ENCODE measurements at places on chromosomes 13 and 19.

GRCh38 chr13:51636349-51636890 is 52.2 kb downstream of the WDFY2 start:
- DNase-seq: no peak

GRCh38 chr19:40682431-40682964 is 8.0 kb downstream of the NUMBL start:
- DNase-seq: no peak

DNA sequence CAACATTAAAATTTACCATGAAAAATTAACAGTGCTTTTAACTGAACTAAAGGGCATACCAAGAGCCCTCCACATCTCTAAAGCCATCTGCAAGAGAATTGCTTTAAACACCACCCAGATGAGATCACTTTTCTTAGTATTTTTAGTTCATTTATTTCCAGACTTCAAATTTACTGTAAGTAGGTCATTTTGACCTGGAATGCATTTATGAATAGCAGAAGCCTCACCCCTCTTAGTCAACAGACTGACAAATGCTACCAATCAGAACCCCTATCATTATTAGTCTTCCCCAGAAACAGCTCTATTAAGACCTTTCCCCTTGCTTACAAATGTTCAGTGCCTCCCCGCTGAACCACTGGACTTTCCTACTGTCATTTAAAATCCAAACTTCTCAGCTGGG is 27.3 kb downstream of the RUBCNL start:
- DNase-seq: no peak

DNA sequence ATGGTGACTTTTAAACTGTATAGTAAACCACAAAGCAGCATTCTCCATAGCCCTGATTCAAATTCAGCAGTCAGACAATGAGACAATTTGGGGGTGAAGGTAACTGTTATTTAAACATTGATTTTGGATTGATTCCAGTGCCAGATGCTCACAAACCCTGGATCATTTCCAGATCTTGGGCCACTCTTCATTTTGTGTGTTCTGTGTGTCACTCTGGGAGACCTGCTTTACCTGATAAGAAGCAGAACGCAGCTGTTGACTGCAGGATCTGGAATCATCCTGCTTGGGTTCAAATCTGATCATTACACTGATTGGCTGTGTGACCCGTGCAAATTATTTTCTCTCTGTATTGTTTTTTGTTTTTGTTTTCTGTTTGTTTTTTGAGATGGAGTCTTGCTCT is 4.0 kb upstream of the PCDH8 start:
- no peak for DNase-seq

DNA sequence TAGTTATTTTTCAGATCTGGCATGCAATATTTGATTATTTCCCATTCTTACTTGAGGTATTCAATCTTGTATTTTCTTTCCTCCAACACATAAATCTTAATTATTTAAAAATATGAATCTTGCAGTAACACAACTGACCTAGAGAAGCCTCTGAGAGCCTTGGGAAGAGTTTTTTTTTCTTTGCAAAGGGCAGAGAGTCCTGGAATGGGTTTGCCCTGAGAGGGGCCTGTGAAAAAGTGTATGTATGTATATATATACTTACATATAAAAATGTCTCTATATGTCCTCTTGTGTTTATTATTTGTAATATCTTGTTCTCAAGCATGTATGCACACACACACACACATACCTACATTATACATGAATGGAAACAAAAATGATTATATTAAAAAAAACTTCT is 801.2 kb upstream of the SLITRK1 start:
- no peak for DNase-seq

DNA sequence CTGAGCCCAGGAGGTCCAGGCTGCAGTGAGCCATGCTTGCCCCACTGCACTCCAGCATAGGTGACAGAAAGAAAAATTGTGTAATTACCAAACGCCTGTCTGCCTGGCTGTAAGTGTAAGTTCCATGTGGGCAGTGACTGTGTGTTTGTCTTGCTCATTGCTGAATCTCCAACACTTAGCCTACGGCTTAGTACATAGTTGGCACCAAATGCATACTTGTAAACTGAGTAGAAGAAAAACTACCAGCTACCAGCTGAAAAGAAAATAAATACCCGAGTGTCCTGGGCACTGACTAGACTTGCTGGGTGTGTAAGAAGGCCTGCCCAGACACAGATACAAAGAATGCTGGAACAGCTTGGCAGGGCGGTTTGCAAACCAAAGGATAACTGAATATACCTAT is 2.7 kb upstream of the CEBPG start:
- no peak for DNase-seq

GRCh38 chr19:642767-643727 is 3.4 kb downstream of the FGF22 start:
- DNase-seq: no peak

GRCh38 chr13:36515466-36515865 is 83.2 kb downstream of the CCNA1 start:
- DNase-seq: no peak

DNA sequence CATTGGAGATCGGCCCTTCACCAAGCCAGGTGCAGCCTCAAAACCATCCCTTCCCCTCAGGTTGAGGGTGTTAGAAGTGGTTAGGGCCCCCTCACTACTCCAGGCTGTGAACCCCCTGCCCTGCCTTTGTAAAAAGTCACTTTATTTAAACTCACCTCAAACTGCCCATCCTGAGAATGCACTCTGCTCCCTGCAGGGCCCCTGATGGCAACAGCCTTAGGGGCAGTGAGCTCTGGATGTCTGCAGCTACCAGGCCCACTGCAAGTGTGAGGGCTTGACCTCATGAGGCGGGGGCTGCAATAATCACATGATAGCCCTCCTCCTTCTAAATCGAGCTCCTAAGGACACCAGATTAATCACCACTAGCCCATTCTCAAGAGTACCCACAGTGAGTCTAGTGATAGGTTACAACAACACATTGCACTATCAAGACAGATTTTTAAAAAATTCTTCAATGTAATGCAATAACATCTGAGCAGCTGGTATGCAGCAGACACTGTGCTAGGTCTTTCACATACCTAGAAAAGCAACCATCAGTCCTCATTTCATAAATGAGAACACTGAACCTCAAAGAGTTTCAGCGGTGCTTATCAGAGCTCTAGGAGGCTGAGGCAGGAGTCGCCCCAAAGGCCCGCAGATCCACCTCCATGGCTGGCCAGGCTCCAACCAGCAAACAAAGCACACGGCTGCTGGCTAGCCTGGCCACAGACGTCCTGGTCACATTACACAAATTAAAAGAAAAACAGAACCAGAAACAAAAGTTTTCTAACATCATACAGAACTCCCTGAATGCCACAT is 26.0 kb downstream of the SLC7A1 start:
- DNase-seq: no peak

DNA sequence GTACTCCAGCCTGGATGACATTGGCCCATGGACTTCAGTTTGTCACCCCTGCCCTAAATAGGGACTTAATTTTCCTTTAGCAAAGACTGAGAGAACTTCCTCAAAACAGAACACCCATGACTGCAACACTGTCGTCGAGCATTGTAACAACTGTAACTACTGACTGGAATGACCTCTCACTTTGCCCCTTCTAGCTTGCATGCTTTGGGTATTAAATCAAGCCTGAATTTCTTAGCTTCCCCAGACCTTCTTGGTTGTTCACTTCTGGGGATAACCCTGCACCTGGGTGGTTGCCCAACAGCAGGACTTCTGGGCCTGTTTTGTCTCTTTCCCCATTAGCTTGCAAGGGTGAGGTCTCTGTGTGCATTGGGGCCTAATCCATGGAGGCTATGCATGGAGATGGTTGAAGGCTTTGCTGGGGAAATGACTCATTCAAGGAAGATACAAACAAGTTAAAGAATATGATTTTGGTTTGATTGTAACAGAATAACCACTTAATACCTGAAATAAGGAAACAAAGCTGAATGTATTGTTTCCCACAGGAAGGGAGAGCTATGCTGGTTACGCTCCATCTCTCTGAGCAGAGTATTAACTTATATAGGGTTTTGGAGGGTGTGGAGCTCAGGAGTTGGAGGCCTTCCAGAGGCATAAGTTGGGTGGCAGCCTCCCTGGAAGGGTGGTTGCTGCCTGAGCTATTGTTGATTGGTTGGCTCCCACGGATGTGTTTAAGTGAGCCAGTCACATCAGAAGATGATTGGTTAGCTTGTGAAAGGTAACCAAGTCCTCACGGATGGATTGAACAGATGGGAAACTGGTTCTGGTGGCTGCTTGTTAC is 34.7 kb upstream of the UBAC2 start:
- DNase-seq: no peak

- no peak for DNase-seq
Measured at GRCh38 chr19:38211151-38211591, 12.9 kb downstream of the DPF1 start.

GRCh38 chr19:34733746-34734536 is at the start of gene ZNF181:
Gene ZNF181 (plus strand): TSS chr19:34734243. CDS start chr19:34735038, 795 bp downstream.
- peak; percentile 76 for DNase-seq

- no peak for DNase-seq
Measured at GRCh38 chr19:1061987-1062386, 5.0 kb upstream of the ARHGAP45 start.

DNA sequence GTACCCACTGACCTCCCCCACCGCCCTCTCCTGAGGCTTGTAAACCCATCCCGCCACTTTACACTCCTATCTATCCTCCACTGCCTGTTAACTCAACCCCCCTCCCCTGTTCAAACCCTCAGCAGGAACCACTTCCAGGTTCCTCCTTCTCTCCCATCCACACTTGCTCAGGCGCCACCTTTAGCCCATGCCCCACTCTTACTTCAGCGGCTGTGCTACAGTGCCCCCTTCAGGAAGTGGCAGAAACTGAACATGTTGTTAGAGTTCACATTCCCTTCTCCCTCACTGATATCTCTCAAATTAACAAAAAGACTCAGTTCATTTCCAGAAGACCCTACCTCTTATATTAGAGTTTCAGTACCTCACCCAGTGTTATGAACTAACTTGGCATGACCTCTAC is 49.4 kb downstream of the ZNF91 start:
- DNase-seq: no peak

DNA sequence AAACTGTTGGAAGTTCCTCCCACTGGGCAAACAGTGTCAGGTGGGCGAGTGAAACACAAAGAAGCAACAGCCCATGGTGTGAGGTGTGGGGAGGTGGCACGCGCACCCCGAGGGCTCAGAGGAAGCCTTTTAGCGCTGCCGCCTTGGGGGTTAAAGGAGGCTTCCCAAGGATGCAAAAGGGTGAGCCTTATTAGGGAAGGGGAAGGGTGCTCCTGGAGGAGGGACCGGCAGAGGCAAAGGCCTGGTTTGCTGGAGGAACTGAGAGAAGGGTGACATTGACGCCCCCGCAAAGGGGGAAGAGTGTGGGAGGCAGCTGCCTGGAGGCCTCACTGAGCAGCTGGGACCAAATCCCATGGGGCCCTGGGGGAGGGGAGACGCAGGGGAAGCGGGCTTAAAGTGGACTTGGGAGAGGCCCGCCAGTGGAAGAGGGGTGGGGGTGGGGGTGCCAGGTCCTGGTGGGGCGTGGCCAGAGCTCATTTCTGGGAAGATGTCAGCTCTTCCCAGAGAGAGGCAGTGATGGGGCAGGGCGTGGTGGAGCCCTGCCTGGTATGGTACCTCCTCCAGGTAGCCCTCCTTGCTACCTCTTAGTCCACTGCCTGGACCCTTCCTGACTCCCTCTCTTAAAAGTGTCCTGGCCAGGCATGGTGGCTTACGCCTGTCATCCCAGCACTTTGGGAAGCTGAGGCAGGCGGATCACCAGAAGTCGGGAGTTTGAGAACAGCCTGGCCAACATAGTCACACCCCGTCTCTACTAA is 12.0 kb upstream of the FCHO1 start:
- DNase-seq: no peak

- no peak for DNase-seq
Measured at GRCh38 chr13:45717349-45717748, 15.2 kb downstream of the CBY2 start.

DNA sequence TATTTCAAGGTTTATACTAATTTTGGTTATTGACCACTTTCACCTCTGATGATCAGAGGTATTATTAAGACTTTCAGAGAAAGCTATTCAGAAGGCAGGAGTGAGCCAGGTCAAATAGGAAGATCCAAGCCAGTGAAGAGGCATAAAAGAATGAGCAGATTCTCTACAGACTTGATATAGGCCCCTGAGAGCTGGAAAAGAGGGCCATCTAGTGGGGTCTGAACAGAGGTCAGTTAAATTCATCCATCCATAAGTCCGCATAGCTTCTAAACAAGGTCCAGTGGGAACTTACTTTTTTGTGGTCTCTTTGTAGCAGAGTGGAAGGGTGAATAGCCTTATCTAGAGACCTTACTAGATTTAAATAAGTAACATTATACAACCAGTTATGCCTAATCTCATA is 126.6 kb upstream of the UFM1 start:
- no peak for DNase-seq

DNA sequence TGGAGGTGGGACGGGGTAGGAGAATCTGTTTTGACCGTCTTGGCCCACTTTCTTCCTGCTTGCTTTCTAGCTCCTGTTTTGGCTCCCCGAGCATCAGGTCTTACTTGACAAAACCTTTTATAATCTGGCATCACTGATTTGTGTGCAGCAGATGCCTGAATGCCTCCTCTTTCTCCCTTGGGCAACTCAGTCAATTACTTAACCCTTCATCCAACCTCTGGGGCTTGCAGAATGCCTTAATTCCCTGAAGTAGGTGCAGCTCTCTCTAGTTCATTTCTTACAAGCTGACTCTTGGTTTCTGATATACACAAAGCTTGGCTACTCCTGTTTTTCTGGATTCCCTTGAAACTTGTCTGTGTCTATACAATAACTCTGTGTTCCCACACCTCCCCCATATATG is 5.7 kb upstream of the NUP58 start:
- no peak for DNase-seq

DNA sequence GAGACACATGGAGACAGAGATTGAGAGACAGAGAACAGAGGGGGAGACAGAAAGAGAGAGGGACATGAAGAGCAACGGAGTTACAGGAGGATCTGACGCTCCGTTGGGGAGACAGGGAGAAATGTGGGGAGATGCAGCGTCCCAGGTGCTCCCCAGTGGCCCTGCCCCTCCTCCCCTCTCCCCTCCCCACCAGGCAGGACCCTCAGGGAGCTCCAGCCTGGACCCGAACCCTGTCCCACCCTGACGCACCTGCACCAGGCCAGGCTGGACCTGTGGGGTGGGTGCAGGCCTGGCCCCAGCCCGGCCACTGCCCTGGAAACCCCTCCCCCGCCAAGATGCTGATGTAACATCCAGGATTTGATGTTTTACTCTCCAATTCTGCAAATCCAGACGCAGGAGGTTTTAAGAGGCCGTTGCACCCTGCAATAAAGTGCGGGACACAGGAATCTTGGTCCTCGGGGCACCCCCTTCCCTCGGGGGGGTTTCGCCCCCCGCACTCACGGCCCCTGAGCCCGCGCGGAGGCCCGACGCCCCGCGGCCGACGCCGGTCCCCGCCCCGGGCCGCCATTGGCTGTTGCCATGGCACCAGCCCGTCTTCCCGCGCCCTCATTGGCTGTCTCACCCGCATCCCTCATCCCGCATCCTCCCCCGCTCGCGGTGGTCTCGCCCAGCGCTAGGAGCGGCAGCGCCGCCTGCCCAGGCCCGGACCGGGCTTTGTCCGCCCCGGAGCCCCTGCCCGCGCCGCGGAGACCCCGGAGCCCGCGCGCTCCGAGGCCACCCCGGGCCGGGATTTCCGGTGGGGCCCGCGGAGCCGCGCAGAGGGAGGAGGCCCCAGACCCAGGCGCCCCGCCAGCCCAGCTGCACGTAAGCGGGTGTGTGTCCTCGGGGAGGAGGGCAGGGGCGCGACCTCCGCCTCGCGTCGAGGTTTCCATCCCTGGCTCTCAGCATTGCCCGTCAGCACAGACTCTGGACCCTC is at the start of gene APC2:
TSS of gene APC2 (plus strand) at position 655 of the 976 bp plus-strand sequence. CDS start 2,881 bp downstream, outside the sequence.
- no peak for DNase-seq

- DNase-seq: no peak
Measured at GRCh38 chr13:87754097-87754496, 82.9 kb downstream of the SLITRK5 start.
